ENCODE measurements at places on chromosomes 7 and 10.

GRCh38 chr7:1510780-1511154, 6.6 kb upstream of the INTS1 start:
- no peak for DNase-seq

GRCh38 chr7:128713794-128714193, 25.4 kb upstream of the CALU start:
- DNase-seq = no peak

DNA sequence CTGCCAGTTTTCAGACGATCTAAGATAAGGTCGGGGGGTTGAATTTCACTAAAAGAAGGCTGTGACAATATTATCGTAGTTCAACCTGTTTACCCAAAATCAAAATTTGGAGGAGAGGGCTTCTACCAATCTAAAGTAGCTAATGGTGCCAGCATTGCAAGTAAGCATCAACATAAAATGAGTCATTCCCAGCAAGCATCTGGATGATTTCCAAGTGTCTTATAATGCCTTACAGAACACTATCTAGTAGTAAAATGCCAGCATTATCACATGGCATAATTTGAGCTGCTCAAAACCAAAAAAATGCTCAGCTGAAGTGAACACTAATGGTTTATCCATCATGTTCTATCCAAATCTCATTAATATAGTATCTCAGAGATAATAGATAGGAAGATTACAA, 1193.9 kb downstream of the DNAJB9 start:
- no peak for DNase-seq

GRCh38 chr7:94244760-94245159, 149.9 kb upstream of the COL1A2 start:
- no peak for DNase-seq

GRCh38 chr10:84172467-84173356, 889 bp upstream of the GPR15LG start:
- DNase-seq = no peak

GRCh38 chr10:124076148-124076733, 17.2 kb downstream of the CHST15 start:
- DNase-seq = no peak

GRCh38 chr7:121301446-121302213, 27.2 kb upstream of the WNT16 start:
- no peak for DNase-seq

Data from HS-27A (cell line).